Stimulated activated CD8-positive, alpha-beta memory T cell treated with anti-CD3 and anti-CD28 coated beads, Interleukin-4, amount 100 ng/mL, for 24 hours (primary cell): ENCODE measurements at places on chromosomes 1 and 21.

DNA sequence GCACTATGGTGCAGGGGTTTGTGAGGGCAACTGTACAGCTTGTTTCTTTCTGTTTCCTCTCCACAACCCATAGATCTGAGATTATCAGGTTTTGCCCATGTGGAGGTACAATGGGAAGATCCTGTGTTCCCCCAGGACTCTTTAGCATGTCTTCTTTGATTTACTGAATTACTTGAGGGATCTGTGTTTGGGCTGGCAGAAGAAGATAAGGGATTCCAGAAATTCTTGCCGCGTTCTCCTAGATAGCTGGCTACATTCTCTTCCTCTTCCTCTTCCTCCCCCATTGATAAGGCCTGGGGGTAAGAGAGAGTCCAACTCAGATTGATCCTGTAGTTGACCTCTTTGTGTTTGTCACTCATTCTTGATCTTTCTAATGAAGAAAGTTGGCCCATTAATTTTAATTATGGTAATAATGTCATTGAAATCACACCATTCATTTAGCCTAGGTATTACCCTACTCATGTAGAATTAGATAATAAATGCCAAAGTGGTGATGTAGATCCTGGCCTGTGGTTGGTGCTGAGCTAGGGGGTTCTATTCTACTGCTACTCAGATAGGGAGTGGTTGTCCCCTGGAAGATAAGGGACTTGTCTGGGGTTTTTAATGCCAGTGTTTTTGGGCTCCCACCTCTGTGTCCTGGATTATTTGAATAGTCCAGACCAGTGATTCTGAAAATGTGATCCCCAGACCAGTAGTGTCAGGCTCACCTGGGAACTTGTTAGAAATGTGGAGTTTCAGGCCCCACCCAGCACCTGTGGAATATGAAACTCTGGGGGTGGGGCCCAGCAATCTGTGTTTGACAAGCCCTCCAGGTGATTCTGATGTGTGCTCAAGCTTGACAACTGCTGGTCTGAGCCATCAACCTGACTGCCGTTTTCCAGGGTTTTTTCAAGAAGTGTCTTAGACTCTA, 122.2 kb downstream of the NOS1AP start:
- no peak for DNase-seq

- DNase-seq, result no peak
Measured at GRCh38 chr1:89610457-89611011, 22.4 kb upstream of the LRRC8C start.

- no peak for DNase-seq
Measured at GRCh38 chr1:116777831-116778830, 23.9 kb downstream of the CD2 start.

DNA sequence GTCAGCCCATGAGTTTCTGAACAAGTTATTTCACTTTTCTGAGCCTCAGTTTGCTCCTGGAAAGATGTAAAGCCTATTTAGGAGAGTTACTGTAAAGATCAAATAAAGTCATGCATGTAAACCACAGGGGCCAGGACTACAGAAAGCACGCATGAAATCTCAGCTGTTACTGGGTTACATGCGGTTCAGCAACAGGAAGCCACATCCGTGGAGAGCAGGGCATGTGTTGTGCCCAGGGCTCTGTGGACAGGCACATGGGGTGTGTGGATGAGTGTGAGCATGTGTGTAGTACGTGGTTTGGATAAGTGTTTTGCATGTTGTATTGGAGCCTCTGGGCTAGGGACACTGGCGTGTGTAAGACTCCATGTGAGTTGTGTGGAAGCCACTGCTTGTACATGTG, 2.2 kb upstream of the EPHA2 start:
- DNase-seq, result no peak

GRCh38 chr1:244097523-244098405, 46.7 kb downstream of the ZBTB18 start:
- DNase-seq, result no peak

DNA sequence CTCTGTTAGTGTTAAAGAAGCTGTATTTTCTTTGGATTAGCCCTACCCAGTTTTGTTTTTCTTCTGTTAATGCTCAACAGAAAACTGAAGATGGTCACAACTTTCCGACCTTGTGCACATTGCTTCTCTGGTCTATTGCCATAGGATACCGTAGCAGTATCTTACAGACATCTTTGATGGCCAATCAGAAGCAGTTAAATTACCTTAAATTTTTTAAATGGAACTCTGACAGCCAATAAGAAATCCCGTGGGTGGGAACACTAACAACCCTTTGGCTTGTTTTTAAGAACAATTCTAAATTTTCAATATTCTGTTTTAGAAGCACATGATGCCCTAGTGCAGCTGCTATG, 17.2 kb downstream of the NFYC start:
- no peak for DNase-seq
